ENCODE measurements at places on chromosomes 1 and 21.

DNA sequence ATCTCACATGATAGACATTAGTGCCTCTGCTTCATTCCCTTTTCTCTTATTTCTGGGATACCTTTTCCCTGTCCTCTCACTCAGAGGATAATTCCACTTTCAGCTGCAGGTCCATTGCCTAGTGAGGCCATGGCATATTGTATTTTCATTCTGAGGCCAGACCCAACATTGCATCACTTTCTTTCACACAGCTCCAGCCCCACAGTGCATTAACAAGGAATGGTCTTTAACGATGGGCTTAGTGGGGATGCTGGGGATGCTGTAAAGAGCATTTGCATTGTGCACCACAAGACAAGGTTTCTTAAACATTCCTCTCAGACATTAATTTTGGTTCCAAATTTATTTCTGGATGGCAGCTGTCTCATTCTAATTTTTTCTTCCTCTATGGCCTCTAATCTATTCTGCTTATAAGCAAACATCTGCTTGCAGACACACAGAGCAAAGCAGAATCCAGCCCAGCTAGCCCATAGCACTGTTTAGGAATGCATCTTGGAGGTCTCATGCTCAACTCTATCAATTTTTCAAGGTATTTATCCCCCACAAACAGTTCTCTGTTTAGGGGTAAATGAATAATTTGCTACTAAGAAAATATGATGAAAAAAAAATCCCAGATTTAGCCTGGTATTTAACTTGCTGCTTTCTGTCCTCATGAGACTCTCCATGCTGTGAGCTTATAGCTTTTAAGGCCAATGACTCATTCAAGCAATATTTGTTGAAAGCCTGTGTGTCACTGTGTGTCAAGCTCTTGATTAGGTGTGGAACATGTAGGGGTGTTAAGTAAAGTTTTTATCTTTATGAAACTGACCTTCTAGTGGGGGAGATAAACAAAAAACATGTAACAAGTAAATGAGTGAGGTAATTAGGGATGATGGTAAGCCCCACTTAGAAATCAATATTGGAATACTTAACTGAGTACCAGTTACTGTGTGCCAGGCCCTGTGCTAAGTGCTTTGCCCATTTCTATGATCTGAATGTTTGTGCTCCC is 44.5 kb upstream of the CCDC190 start:
- DNase-seq: peak; percentile 90

GRCh38 chr1:24850328-24850920 is 79.7 kb downstream of the RUNX3 start:
- DNase-seq: no peak

DNA sequence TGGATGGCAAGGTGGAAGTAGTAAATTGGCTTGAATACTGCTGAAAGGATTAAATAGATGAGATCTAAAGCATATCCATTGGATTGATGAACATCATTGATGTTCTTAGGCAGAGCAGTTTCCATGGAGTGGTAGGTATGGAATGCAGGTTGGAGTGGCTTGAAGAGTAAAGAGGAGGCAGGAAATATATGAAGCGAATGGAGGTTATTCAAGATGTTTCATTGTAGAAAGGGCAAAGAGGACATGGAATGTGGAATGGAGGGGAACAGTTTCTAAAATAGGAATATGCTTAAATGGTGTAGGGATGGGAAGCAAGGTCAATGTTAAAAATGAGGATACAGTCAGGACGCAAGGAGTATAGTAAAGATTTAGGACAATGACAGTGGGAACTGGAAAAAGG is 6.1 kb downstream of the OSBPL9 start:
- DNase-seq: no peak

- no peak for DNase-seq
Measured at GRCh38 chr1:41698916-41699860, 214.7 kb upstream of the EDN2 start.

DNA sequence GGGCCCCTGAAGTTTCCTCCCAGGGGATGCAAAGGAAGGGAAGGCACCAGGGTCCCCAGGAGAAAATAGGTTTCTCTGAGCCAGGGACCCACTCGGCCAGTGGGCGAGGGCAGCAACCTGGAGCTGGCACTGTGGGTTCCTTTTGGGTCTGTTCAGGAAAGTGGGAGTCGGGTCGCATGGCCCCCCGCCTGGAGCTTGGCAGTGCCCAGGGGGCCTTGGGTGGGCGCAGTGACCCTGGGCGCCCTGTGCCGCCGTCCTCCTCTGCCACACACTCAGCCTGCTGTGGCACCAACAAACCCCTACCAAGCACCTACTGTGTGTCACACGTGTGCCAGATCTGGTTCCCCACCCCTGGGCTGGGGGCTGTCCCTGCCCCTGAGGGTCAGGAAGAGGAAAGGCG is 89.5 kb upstream of the ARHGEF16 start:
- no peak for DNase-seq

GRCh38 chr1:12359359-12360133 is 129.7 kb downstream of the VPS13D start:
- DNase-seq: no peak

DNA sequence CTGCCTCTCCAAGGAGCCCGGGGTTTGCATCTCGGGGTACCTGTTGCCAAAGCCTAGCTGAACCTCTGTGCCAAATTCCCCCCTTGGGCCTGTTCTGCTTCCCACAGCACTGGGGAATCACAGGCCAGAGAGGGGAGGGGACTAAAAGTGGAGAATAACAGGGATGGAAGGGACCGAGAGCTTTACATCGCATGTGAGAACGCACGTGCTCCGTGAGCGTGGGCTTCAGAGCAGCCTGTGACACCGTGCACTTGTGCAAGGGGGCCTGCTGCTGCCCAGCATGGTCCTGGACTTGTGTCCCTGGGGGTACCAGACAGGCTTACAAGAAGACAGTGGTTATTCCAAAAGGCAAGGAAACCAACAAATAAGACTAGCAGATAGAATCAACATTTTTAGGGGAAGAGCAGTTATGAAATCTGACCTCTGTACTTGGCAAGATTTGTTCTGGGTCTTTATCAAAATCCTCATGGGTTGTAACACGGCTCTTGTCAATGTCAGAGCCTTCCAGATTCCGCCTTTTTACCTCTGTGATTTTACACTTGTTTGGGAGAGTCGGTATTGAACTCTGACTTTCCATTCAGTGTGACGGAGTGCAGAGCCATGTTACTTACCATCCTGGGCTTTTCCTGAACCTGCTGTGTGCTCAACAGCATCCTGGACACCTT is 36.2 kb upstream of the TNFRSF1B start:
- no peak for DNase-seq

DNA sequence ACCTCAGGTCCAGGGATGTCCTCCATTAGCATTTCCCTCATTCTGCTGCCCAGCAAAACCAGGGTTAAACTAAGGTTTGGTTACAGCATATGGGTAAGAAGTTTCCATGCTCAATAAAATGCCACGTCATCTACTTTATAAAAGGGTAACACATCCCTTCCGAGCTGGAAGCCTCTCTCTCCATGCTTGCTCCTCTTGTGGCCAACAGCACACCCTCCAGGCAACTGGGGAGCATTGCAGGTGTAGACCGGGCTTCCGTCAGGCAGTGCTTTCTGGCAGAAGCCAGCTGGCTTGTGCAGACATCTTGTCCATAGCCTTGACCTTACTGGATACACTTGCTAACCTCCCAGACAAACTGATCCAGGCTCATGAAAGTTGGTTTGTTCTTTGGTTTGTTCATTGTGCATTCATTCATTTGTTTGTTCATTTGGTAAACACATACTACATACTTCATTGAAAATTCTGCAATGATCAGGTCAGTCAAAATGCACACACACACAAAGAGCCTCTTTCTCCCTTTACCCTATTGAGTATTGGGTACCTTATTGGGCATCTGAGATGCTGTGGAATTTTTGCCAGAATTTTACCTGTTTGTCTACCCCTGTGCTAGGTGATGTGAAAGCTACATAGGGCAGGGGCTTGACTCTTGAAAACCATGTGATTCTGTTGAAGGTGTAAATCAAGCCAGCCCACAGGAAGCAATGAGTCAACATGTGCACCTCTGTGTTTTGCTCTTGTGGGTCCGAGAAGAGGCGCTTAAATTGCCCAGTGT is 422.8 kb downstream of the CAMTA1 start:
- peak; percentile 77 for DNase-seq

GRCh38 chr1:27161594-27161993 is 6.7 kb upstream of the SLC9A1 start:
- DNase-seq: peak; percentile 92

DNA sequence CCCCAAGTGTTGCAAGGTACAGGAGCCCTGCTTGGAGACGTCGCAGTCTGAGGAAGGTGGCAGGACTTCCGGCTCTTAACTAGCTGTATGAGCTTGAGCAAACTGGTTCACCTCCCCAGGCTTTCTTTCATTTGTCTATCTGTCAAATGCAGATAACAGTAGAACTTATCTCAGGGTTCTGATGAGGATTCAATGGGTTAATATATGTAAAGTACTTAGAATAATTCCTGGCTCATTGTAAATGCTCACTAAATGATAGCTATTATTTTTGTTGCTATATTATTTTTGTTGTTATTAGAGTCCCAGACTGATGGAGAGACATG is 108.5 kb upstream of the IPO9 start:
- DNase-seq: no peak

DNA sequence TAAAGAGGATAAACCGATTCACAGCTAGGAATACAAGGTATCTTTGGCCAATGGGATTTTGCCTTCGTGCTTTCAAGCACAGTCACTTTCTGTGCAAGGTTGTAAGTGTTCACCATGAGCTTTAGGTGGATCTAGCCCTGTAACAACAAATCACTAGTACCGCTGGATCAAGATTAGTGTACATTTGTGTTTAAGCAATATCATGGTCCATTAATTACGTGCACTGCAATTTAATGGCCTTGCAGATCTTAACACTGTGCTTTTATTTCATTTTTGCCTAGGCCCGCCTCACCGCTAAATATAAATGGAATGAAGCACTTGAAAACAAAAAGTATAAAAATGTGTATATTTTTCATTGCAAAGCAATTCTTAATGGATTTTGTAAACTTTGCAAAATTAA is 461.1 kb downstream of the DSCAM start:
- no peak for DNase-seq

DNA sequence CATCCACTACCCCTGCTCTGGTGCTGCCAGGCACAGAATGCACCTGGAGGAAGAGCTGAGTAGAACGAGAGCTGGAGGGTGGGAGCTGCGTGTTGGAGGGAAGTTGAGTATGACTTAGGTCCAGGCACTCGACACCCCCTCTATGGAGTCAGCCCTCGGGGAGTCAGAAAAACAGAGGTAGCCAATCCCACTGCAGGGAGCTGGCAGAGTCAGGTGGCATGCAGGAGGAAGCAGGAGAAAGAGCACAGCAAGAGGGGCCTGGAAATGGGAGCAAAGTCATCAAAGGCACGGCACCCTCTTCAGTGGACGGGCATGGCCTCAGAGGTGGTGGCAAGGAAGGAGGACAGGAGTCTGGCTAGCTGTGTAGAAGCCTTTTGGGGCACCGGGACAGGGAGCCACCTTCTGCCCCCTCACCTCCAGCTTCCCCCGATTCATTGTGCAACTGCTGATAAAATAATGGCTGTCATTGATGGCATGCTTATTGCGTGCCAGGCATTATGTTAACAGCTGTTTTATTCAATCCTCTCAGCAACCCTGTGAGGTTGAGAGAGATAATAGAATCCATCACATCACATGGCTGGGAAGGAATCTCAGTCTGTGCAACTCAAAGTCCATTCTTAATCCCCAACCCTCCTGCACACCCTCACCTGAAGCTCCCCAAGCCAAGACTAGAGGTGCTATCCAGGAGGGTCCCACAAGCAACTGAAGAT is 42.0 kb downstream of the C1orf198 start:
- no peak for DNase-seq

DNA sequence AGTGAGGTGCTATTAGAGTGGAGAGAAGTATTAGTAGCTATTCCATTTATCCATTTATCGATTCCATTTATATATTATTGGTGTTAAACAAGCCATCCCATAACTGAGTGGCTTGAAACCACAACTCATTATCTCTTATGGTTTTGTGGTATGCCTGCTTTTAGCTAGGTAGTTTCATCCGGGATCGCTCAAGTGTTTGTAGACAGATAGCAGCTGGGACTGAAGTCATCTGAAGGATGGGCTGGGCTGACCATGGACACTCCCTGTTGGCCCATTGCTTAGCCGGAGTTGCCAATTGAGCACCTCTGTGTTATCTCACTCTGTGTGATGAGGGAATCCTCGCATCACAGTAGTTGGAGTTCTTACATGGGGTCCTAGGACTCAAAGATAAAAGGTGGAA is 622.5 kb downstream of the PLA2G4A start:
- no peak for DNase-seq

- DNase-seq: no peak
Measured at GRCh38 chr1:161359291-161359690, 8.4 kb downstream of the CFAP126 start.

GRCh38 chr1:48070396-48070750 is 73.2 kb upstream of the TRABD2B start:
- no peak for DNase-seq
